Foreskin melanocyte (primary cell): ENCODE measurements at places on chromosomes 7 and 10.

GRCh38 chr7:119665796-119666195, 607.2 kb upstream of the KCND2 start:
- no peak for DNase-seq

DNA sequence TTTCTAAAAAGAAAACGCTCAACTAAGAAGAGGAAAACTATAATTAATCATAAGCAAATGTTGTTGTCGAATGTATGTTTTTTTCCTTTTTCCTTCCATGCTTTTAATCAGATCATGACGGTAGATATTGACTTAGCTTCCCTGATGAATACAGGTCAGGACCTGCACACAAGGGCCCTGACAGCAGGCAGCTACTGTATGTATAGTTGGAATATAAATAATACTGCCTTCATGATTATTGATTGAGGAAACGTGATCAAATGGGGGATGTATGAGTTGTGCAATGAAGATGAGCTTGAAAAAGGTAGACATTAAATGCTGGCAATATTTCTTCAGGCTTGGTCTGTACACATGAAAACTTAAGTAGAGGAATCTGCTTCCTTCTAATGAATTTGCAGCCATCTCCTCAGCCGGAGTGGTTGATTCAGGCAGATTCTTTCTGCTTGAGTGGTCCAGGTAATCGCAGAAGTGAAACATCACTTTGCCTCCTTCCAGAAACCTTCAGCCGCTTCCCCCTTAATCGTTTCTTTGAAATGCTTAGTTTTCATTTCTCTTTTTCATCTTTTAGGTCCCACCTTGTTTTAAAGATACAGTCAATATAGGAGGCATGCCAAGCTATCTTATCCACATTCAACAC, 656.5 kb downstream of the SDK1 start:
- DNase-seq = no peak

DNA sequence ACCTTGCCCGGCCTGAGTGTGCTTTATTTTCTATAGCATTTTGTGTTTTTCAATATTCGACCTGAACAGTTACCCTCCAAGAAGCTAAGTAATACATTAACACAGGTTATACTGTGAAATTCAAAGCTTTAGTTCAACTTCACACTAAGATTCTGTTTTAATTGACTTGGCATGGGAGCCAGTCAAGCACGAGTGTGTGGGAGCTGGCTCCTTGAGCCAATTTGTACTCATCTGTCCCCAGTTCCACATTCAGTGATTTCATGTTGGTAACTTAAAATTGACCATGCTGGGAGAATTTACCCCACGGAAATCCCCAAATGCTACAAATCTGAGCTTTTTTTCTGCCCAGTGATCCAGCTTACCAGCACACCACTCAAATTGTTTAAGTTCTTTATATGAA, 20.3 kb downstream of the TSPAN12 start:
- no peak for DNase-seq

DNA sequence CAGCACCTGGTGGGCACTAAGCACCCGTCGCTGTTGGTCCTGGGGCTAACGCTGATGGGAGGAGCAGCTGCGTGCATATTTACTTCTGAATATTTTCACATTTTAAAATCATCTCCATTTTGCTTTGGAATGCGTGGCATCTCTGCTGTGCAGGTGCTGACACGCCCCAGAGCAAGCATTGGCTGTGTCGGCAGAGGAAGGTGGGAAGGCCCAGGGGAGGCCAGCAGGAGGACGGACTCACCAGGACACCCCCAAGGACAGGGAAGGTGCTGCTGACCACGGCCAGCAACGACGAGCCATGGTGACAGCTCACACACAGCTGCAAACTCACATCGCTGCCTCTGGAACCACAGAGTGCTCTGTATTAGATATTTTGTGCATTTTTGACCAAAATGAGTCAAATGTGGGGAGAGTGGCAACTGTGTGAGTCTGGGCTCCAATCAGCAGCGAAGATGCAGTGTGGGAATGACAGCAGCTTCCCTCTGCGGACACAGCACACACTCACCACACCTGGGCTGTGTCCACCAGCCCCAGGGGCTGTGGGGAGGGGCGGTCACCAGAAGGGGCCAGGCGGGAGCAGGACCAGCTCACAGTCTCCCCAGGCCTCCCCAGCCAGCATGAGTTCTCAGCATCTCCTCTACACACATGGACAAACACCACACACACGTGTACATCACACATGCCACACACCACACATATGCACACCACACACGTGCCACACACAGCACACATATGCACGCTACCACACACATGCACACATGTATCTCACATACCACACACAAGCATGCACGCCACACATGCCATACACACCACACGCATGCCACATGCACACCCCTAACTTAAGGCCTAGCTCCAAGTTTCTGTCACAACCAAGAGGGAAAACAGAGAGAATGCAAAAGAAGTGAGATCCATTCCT, 58.2 kb downstream of the PTPRN2 start:
- no peak for DNase-seq

DNA sequence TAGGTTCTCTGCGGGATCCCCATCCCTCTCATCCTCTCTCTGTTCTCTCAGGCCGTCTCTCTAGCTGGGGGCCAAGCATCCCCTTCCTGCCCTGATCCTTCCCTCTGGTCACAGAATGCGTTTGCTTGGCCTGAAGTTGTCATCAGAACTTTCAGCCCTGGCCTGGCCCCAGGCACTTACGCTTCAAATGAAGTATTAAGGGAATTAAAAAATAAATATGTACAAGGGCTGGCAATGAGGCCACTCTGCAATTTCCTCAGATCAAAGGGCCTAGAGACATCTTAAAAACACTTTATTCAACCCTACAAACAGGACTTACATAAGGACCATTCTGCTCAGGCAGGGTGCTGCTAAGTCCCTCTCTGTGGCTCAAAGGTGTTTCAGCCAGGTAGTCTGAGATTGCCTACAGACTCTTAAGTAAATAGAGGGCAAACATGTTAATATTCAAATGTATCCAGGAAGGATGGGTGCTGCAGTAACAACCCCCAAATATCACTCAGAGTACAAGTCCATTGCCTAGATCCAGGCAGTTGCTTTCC, 16.0 kb downstream of the SFTPD start:
- no peak for DNase-seq

- DNase-seq = peak; percentile 46
Observed at GRCh38 chr10:21675157-21675796, 141.2 kb downstream of the MLLT10 start.
